ENCODE measurements at places on chromosomes 4 and X.

DNA sequence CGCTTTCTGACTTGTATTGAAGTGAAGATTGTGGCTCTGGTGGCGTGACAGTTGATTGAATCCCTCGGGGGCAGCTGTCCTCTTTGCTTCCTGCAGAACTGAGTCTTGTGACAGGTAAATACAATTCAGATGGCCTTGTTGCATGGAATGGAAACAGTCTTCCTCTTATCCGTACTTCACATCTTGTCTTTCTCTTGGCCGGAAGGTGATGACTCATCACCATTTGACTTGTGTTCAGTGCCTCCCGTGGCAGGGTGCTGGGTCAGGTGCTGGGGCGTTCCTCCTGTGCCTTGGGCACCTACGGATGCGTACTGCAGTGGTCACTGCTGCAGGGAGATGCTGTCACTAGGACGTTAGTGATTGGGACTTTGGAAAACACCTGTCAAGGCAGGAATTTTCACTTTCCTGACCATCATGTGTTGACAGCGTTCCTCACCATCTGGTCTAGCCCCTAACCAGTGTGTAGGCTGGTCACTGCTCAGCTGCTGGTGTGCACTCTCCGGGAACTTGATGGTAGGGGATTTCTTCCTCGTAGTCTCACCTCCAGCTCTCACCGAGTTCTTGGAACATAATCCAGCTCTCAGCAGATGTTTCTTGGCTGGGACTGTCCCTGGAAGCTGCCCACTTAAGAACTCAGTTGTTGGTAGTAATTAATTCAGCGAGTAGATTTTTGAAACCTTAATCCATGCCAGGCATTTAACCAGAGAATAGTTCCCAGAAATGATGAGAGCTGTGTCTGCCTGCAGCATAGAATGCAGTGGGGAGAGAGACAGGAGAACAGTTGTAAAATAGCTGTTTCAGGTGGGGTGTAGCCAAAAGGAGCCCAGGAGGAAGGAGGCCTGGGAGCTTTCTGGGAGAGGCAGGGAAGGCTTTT, 7.2 kb downstream of the TBC1D14 start:
- DNase-seq, result peak; percentile 56

DNA sequence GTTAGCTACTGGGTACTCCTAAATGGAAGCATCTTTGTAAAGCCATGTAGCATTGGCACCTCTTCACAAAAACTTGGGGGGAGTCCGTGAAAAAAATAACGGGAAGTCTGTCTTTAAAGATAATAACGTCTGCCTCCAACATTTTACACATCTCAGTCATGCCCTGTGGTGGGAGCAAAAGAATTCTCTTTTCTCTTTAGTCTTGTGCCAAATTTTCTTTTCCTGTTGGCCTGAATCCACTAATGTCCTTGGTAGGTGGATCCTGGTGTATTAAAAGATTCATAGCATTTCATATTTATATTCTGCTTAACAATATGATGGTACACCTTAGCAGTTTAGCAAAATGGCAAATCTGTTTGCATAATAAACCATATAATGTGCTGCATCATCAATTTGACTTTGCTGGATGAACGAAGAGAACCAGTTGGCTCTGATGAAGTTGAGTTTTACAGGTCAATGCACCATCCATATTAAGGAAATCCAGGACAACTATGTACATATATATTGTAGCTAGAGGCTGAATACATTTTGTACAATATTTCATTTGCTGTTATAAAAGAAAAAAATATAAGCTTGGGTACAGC, 746.4 kb upstream of the MAGEB2 start:
- no peak for DNase-seq

- DNase-seq, result no peak
These were observed 284.3 kb downstream of the CXXC4 start for GRCh38 chr4:104210420-104210819.

DNA sequence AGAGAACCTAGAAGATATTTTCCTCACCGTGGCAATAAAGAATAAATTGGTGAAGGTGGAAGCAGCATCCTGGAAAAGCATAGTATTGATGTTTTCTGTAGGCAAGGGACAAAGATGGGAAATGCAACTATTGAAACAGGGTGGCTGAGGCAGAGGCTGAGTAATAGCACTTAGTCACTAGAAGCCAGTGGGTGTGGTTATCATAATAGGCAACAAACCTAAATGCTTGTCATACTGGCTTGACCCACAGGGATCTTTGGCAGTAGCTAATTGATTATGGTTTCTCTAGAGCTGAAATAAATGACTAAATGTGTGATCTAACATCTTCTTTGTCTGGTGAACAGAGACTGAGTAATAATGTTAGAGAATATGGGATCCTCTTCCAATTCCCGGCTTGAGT, 353.6 kb upstream of the RPS6KA3 start:
- DNase-seq, result no peak

DNA sequence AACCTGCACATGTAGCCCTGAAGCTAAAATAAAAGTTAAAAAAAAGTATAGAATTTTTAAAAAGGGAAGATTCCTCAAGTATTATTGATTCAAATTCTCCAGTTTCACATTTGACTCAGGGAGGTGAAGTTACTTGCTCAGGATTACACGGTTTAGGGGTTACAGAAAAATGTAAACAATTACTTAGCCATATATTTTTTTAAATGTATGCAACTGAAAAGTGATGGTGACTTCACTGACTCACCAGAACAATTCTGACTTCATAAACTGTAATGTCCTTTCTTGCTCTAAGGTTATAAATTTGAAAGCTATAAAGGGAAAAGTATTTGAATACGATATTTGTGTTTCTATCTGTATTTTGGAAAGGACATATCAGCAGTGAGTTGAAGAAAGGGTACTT, 371.2 kb downstream of the SPRY1 start:
- no peak for DNase-seq

DNA sequence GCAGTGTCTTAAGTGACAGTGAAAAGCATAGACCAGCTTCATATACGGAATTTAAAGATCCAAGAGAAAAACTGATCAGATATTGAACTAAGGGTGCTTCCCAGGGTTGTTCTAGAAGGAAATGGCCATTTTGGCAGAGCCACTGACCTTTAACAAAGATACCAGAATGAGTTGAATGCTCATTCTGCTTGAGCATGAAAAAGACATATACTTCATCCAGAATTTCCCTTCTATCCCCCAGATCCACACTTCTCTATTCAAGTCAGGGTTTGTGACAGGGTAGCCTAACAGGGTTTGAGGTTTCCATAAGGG, 45.6 kb upstream of the FAM9C start:
- no peak for DNase-seq

GRCh38 chr4:173397604-173398003, 1.3 kb downstream of the SCRG1 start:
- no peak for DNase-seq

DNA sequence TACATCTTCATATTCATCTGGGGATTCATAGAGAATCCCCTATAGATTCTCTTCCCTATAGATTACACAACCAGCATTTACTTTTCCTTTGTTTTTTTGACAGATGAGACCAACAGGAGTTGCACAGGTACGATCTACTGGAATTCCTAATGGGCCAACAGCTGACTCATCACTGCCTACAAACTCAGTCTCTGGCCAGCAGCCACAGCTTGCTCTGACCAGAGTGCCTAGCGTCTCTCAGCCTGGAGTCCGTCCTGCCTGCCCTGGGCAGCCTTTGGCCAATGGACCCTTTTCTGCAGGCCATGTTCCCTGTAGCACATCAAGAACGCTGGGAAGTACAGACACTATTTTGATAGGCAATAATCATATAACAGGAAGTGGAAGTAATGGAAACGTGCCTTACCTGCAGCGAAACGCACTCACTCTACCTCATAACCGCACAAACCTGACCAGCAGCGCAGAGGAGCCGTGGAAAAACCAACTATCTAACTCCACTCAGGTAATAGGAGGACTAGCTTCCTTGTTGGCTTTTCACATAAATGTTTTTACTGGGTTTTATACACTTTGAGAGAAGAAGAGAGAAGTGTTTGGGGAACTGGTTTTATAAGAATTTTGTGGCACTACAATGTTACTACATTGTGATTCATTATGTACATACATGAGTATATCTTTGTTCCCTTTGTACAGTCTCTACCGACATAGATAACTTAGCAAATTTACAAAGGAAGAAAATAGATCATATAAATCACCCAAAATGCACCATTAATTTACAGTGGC, 137.2 kb downstream of the DIPK2B start:
- no peak for DNase-seq

DNA sequence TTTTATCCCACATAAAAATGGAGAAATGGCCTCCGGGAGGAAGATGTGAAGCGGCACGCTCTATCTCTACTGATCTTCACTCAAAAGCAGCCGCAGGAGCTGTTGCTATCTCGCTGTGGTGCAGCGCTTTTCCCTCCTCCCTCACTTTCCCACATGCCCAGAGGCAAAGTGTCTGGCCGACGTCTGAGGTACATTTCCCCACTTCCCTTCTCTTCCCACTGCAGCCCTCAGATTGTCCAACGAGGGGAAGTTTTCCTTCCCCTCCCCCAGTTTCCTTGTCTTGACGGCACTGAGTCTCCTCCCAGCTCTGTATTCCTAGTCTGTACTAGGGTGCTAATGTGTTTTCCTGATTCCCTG, 660 bp upstream of the COL25A1 start:
- DNase-seq, result no peak

- no peak for DNase-seq
These were observed 129.5 kb downstream of the LARP7 start for GRCh38 chr4:112766422-112766821.

DNA sequence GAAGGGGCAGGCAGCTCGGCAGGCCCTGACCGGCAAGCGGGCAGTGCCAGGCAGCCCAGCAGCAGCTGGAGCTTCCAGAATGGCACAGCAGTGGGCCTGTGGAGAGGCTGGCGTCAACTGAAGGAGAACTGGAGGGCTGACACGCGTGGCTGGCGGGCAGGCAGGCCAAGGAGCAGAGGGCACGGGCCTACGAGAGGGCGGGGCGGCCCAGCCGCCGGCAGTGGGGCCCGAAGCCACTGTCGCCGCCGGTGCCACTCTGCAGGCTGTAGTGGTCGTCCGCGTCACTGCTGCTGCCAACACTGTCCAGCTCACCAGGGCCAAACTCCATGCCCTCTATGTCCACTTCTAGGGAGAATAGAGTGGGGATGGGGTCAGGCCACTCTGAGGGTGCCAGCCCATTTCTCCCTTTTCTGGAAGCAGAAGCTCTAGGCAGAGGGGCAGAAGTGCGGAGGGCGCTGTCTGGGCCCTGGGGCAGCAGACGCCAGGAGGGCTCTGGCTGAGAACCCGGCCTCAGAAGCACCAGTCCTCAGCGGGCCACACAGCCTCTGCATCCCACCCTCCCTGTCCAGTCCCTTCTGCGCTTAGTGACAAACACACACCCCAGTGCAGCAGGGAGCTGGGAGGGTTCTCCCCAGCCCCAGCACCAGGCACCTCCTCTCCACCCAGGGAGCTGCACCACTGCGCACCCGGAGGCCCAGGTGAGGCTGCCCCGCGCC, 8.6 kb upstream of the HAUS3 start:
- DNase-seq, result no peak

DNA sequence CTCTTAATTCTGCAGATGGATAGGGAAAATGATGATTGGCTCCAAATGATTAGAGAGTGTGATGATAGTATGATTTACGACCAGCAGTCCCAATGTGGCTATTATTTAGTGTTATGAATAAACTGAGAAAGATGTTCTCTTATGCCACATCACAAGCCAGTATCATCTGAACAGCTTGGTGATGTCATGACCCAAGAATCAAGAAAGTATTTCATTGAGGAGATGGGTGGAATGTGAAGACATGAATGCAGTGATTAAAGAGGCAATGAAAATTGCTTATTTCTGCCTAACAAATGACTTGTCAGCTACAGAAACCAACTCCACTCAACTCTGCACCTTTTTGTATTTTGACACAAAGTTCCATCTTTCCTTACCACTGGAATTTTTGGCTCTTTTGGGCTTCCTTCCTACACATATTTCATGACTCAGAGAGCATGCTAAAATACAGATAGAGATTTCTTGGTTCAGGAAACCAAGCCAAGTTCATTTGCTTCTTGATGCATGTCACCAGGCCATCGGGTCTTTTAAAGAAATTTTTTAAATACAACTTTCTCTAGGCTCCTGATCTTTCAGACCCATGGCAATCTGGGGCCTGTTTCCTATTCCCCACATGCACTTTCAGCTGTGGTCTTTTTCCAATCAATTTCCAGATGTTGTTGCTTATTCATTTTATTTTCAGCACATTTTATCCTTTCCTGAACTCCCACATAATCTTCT, 174.2 kb downstream of the HHIP start:
- DNase-seq, result no peak

DNA sequence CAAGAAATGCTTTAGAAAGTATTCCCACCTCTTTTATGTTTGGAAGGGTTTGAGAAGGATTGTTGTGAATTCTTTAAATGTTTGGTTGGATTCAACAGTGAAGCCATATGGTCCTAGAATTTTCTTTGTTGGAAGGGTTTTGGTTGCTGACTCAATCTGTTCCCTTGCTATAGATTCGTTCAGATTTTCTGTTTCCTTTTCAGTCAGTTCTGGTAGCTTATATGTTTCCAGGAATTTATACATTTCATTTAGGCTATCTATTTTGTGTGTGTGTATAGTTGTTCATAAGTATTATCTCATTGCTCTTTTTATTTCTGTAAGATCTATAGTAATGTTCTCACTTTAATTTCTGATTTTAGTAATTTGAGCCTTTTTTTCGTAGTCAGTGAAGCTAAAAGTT, 114.4 kb downstream of the MSN start:
- no peak for DNase-seq

DNA sequence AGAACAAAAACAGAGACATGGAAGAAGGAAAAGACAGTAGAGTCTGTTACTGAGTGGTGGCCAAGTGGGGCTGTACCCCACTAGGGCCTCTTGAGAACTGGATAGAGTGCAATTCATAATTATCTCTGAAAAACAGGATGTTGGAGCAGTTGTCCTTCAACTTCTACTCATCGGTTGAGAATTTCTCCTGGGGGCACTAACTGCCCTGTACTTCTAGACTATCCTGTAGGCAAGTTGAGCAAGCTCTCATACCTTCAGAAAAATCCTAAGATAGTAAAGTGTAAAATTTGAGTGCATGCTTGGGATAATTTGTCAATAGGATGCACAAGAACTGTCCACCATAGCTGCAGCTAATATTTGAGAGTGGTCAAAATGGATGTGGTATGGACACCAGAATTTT, 179.7 kb upstream of the CNKSR2 start:
- no peak for DNase-seq

- DNase-seq, result no peak
These were observed 183.4 kb downstream of the ANKRD50 start for GRCh38 chr4:124529131-124529530.

DNA sequence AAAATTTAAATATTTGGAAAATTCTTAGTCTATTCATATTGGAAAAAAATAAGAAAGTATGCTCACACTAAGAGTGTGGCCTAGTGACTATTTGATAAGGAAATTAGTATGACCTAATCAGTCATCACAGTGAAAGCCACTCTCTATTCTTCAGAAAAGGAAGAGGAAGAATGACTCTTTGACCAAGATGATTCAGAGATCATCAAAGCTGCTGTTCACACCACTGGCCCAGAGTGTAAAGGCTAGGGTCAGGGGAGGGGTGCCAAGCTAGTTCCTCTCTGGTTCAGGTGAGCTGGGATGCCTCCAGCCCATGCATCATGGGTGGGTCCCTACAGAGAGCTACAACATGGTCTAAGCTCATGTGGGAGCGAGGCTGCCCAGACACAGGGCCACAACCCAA, 396.9 kb upstream of the NDST3 start:
- DNase-seq, result no peak
